ENCODE measurements at places on chromosomes 7 and 10.

- DNase-seq = no peak
These were observed 120.6 kb downstream of the GLCCI1 start for GRCh38 chr7:8089036-8089780.

DNA sequence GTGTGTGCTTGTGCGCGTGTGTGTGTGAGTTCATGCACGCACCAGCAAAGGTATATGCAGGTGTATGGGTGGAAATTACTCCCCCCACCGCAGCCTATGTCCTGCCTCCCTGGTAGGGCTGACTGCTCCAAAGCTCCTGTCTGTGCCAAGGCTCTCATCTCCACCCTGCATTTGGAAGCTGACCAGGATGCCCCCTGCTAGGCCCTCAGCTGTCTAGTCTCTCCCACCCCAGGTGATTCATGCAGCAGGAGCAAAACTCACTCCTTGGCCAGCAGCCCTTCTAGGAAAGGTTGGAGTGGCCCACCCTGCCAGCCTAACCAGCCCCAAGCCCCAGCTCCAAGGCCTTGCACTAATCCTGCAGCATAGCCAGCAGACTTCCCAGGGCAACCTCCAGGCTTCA is 148.4 kb downstream of the GRID1 start:
- no peak for DNase-seq

DNA sequence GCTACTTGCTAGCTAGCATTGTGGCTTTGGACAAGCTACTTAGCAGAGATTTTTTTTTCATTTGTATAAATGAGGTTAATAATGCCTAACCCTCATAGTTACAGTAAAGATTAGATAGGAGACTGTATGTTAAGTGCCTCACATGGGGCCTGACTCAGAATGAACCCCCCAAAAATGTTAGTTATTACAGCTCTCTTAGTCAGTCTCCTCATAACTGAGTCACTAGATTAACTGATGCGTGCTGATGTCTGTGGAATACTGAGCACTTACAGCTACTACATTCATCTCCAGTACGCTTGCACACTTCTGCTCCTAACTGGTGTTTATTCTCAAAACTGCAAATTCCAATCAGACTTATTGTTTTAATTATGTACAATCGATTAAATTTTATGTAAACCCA is 315.3 kb downstream of the SNX13 start:
- no peak for DNase-seq

- DNase-seq = no peak
These were observed 55.6 kb downstream of the NOC3L start for GRCh38 chr10:94307046-94307615.

DNA sequence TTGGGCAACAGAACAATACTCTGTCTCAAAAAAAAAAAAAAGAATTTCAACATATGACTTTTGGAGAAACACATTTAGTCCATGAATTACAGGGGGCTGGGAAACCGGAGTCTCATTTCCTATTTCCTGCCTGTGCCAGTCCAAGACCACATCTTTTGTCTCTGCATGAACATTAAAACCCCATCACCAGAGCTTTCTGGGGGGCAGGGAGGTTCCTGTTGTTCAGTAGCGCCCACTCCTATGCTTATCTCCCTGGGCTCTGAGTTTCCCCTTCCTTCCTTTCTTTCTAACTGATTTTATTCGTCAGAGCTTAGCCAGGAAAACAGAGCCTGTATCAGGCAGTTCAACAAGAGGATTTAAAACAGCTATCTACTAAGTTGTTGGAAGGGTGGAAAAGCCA is 119.3 kb downstream of the CALN1 start:
- DNase-seq = no peak

Measured in stimulated activated CD8-positive, alpha-beta memory T cell treated with anti-CD3 and anti-CD28 coated beads, Interleukin-2, amount 100 ng/mL, for 1 hour (primary cell).